ENCODE measurements at places on chromosomes 3 and 15. TPM values are rescaled to one million over a fixed set of nuclear protein-coding genes. Genes with fewer than 3 reads are reported as not detected.
A peak's percentile ranks its signal among the peaks of the same experiment; 100 is the strongest.

GRCh38 chr15:48720646-48721045 is 75.1 kb upstream of the FBN1 start:
- no peak for DNase-seq

The TRPM1 gene
- not detected for total RNA-seq

- no peak for DNase-seq
Measured at GRCh38 chr3:102514241-102514640, 79.4 kb downstream of the ZPLD1 start.

The CCDC191 gene
- total RNA-seq, result 2.6 TPM

GRCh38 chr15:82663186-82663600 is 16.0 kb upstream of the CPEB1 start:
- DNase-seq, result peak; percentile 59

GRCh38 chr15:29736744-29737020 is 85.6 kb downstream of the TJP1 start:
- DNase-seq, result no peak

- DNase-seq, result no peak
Measured at GRCh38 chr3:119352863-119353527, 58.8 kb downstream of the ARHGAP31 start.

DNA sequence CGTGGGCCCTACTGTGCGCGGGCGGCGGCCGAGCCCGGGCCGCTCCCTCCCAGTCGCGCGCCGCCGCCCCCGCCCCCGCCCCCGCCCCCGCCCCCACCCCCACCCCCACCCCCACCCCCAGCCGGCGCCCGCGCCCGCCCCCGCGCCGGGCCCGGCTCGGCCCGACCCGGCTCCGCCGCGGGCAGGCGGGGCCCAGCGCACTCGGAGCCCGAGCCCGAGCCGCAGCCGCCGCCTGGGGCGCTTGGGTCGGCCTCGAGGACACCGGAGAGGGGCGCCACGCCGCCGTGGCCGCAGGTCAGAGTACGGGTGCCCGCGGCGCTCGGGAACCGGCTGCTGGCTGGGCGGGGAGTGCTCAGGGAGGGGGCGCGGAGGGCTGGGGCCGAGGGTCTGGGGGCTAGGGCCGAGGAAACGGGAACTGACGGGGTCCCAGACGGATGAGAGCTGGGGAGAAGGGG is 1.1 kb upstream of the PPARG start:
- DNase-seq, result no peak

DNA sequence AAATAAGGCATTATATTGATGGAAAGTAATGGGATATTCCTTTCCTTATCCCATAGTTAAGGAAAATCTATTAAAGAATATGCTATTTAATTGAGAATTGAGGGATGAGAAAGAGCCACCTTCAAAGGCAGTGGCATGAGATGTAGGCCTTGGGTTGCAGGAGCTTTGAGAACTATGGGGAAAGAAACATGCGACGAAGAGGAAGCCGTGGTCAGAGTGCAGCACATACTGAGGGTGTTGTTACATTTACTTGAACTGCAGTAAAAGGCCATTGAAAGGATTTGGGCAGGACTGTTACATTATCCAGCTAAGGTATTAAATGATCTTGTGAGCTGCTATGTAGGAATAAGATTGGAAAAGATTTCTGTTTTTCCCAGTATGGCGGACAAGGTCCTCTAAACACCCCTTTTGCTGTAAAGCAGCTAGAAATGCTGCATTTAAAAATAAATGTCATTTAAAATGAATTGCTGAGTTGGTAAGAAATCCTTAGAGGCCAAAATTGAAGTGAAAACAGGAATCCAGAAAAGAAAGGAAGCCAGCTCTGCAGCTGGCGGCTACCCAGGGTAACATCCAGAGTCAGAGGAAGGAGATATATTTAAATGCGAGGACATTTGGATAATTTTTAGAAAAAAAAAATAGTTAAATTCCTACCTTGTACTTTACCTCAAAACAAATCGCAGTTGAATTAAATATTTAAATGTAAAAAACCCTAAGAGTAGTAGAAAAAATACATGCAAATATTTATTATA is 61.7 kb downstream of the IL1RAP start:
- peak; percentile 23 for DNase-seq

The GOLIM4 gene
- total RNA-seq, result 1.7 TPM

DNA sequence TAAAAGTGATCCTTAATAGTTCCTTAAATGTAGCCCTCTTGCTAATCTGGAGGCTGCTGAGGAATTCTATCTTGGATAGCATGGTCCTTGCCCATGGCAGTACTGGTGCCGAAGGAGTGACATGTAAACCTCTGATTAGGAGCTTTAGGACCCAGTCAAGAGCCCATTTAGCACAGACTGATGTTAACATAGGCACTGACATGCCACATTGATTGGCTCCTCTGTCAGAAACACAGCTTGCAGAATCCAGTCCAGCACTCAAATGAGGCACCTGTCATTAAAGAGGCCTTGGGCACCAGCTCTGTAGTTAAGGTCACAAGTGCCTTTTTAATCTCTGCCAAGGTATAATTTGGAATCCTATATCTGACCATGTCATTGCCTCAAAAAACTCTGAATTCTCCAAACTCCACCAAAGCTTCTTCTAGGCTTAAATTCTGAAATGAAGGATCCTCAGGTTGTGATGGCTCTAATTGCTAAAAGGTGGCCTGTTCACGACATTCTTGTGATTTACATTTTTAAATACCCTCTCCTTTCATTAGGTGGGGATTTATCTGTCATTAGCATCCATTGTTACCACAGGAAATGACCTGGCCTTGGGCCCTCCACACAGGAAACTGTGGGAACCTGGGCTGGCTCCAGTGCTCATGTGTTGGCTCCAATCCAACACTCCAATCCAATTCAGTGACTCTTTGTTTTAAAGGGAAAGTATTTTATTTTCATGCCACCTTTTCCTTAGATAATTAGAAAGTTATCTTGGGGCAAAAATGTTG is 57.3 kb upstream of the RNF7 start:
- no peak for DNase-seq

The XYLB gene
- 3.1 TPM for total RNA-seq

All from activated CD4-positive, alpha-beta memory T cell treated with anti-CD3 and anti-CD28 coated beads, Interleukin-2, amount 10 ng/mL, durations not matched to agents 7 days and 5 days (primary cell).